Heart left ventricle (tissue), 16 donors: ENCODE measurements at places on chromosomes 13 and 19.

DNA sequence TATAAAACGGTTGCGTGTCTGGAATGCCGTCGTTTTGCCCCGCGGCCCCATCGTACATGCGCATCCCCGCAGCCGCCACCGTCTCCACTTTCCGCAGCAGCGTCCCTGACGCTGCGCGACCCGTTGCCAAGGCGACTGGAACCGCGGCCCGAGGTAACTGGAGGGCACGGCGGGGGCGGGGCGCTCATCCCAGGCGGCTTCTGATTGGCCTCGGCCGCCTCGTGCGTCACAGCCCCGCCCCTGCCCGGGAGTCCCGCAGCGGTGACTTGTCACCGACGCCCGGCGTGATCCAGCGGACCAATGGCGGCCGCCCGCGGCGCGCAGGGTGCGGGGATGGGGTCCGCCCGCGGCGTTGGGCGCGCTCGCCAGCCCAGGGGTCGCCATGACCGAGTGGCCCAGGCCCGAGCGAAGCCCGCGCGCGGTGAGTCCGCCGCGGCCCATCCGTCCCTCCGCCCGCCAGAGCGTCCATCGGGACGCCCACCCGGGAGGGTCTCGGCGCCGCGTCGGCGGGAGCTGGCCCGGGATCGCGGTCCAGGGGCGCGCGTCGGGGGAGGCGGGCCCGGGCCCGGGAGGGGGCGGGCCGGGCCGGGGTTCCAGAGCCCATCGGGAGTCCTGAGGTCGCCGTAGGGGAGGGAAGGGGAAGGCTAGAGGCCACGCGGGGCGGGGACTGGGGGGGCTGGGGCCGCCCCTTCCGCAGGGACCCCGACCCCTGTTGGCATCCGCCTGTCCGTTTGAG, at the start of gene ZSCAN1:
Gene ZSCAN1 (plus strand): TSS at position 285 of the 736 bp plus-strand sequence. CDS start 3,812 bp downstream, outside the sequence.
- peak; percentile 93 for DNase-seq

- DNase-seq: no peak
These were observed 12.7 kb downstream of the CEACAM21 start for GRCh38 chr19:41588497-41589209.

DNA sequence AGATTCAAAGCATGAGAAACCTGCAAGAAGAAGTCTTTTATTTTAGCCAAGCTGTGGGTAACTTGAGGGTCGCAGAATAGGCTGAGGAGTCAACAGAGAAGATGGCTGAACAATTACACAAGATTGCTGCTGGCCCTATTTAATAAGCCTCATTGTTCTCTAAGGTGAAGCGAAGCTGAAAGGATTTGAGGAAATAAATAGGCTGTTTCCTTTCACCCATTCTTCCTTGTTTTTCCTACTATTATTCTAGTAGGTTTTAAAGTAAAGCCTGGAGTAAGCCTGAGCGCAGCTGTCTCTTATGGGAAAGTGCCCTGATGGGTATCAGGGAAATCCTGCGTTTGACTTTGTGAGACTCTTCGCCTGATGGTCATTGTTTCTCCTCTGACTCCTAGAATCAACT, 25.0 kb upstream of the PCCA start:
- no peak for DNase-seq

DNA sequence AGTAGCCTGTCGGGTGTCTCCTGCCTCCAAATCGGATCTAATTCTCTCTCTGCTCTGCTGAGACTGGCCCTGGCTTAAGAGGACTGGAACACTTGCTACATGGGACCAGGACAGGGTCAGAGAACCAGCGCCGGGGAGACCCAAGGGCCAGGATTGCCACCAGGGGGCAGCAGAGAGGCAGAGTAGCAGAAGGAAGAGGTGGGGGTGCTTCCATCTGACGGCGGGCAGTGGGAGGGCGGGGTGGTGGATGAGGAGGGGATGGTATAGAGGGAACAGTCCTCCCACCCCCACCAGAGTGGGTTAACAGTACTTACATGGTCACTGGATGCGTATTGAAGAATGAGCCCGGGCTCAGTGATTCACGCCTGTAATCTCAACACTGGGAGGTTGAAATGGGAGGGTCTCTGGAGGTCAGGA, 11.9 kb downstream of the SELENOW start:
- peak; percentile 85 for DNase-seq

- DNase-seq: peak; percentile 28
These were observed 109.5 kb downstream of the DCT start for GRCh38 chr13:94369972-94370436.

- DNase-seq: no peak
These were observed 49.9 kb upstream of the UBAC2 start for GRCh38 chr13:99150575-99151361.

DNA sequence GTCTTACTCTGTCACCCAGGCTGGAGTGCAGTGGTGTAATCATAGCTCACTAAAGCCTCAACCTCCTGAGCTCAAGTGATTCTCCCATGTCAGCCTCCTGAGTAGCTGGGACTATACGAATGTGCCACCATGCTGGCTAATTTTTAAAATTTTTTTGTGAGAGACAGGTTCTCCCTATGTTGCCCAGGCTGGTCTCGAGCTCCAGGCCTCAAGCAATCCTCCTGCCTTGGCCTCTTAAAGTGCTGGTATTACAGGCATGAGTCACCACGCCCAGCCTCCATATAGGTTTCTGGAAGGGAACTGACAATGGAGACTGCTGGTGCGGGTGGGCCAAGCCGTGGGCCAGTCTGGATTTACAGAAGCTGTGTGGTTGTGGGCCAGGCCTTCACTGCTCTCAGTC, 189.2 kb downstream of the URI1 start:
- no peak for DNase-seq

DNA sequence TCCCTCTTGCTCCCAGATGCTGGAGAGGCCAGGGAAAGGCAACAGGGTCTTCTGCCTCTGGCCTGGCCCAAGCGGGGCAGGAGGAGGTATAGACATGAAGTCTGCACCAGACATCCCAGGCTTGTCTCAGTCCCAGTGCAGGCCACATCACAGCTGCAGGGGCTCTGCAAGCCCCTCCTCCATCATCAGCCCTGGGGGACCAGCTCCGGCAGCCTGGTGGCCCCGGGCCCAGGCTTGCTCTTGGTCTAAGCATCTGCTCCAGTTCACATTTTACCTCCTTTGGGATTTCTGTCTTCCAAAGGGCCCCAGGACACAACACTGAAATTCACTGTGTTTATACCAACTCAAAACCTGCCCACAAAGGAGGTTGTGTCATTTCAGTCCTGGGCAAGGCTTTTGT, 359.4 kb downstream of the ZNF536 start:
- no peak for DNase-seq

DNA sequence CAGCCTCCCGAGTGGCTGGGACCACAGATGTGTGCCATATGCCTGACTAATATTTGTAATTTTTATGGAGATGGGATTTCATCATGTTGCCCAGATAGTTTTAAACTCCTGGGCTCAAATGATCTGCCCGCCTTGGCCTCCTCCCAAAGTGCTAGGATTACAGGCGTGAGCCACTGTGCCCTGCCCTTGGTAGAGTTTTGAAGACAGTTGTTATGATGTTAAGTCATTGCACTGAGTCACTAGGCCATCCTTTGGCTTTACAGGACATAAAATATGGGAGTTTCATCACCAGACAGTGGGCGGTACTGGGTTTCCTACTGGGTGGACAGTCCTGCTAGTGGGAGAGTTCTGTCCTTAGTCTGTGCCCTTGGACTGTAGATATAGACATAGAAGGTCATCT, 282.5 kb downstream of the ATP8A2 start:
- DNase-seq: no peak

DNA sequence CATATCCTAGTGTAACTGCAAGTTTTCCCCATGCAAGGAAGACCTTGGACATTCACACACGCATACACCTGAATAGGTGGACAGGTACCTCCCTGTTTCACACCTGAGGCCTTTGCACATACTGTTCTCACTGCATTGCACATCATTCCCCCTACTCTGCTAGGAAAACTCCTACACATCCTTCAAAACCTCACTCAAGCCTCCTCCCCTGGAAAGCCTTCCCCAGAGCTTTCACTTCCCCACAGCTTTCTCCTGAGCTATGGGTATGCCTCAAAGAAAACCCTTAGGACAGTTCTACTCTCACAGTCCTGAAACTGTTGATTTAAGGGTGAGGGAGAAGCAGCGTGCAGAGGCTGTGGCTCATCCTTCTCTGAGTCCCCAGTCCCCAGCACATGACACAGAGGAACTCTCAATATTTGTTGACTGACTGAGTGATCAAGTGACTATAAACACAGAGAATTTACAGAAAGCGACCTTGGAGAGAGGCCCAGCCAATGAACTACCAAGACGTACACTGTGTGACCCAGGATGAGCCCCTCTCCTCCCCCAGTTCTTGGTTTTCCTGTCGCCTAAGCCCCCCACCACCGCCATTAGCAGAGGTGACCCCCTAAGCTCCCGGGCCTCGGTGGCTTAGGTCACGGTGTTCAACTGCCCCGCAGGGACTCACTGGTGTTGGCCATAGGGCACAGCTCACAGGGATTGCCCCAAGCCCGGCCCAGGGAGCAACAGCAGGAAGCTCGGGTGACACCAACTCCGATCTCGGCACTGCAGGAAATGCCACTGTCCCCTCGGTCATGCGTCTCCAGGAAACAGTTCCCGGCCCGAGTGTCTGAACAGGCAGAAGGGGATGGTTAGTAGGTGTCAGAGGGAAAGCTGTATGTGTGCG, 40.6 kb downstream of the FBN3 start:
- DNase-seq: no peak

DNA sequence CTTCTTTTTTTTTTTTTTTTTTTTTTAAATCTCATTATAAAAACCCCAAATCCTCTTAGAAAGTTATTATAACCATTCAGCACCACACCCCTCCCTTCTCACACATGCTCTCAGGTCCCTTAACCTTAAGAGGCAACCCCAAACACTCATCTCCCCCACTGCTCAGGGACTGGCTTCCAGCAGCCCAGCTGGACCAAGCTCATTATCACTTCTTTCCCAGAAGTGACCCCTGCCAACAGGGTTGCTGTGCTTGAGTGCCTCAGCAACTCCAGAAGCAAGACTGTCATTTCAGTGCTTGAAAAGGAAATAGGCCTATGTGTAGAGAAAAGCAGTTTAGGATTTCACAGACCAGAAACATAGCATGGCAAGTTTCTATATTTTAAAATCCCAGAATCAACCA, 84.3 kb downstream of the SLAIN1 start:
- no peak for DNase-seq

DNA sequence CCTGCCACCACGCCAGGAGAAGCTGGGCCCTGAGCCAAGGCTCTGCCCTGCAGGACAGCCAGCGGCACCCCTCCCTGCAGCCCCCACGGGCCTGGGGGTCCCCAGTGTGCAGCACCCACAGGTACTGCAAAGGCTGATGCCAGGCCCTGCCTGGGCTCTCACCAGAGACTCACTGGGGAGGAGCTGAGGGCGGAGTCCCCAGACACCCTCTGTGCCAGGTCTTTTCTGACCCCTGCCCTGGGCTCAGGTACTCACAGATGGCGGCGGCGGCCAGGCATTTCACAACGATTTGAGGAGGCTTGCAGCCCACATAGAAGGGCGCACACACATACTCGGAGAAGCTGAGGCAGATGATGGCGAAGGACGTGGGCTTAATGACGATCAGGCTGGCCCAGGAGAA, 5.7 kb downstream of the SLC7A9 start:
- no peak for DNase-seq

DNA sequence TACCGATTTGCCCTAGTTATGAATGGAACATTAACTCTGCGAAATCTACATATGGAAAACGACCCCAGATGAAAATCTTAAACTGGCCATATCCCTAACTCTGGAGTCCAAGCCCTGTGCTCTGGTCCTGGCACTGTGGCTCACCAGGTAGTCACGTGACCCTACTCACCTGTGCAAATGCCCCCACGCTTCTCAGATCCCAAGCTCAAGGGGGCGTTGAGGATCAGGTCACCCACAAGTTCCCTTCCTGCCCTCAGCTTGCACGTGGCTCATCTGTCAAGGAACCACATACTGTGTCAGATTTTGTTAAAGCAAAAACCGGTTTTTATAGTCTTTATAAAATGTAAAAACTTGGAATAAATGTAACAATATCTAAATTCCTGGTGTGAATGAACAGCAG, 324.0 kb downstream of the SHISA2 start:
- DNase-seq: no peak

- DNase-seq: no peak
These were observed 5.7 kb upstream of the CEACAM18 start for GRCh38 chr19:51472607-51473006.

- no peak for DNase-seq
These were observed 11.0 kb downstream of the ZNF333 start for GRCh38 chr19:14700711-14701375.

- no peak for DNase-seq
These were observed 93.9 kb upstream of the TDRD3 start for GRCh38 chr13:60303166-60303565.

DNA sequence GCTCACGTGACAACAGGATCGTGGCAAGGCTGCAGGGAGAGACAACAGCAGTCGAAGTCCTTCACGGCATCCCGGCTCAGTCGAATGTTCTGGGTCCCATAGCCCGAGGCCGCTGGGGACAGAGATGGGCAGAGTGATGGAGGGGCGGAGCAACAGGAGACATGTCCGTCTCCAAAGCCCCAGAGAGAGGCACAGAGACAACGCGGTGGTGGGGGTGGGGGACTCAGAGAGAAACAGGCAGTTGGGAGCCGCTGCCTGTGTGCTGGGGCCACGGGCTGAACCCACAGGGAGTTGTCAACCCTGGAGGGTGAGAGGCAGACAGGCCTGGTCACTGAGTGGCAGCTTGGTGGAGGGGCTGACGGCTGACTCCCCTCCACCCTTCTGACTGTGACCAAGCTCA, 20.4 kb downstream of the NOSIP start:
- DNase-seq: peak; percentile 49

GRCh38 chr13:113864273-113864890, 506 bp upstream of the GAS6 start:
- DNase-seq: no peak

DNA sequence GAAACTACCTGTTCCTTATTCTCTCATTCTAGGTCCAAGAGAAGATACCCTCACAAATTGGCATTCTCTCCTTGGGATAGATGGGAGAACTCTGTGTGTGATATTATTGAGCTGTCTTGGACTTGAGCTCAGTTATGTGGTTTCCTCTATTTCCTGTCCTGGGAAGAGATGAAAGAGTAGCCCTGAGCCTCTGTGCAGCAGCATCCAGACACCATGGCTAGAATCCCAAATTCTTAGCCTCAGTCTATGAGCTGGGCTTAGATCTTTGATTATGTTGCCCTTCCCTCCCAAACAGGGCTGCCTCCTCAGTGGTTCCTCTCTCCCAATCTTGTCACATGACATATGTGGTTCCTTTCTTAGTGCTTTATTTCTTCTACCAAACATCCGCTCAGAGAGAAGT, 290.7 kb downstream of the SPRY2 start:
- DNase-seq: no peak

DNA sequence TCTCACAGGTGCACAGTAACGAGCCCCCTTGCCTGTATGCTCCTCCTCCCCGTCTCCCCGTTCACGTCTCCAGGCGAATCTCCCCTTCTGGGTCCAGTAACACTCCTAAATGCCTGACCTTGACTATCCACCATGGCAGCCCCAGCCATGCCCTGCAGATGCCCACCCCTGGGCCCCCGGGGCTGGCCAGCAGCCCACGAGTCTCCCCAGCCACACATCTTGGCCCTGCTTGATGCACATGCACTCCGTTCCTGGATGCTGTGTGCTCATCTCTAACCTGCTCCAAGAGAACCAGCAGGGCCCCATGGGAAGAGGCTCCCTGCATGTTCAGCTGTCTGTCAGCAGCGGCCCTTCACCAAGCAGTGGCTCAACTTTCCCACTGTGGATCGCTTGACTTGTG, 32.0 kb downstream of the HPN start:
- no peak for DNase-seq
